ENCODE measurements at places on chromosomes 2 and 18. TPM values are rescaled to one million over a fixed set of nuclear protein-coding genes. Genes with fewer than 3 reads are reported as not detected.

The COL5A2 gene
- 51.9 TPM for total RNA-seq

The PGAP1 gene
- 1.7 TPM for total RNA-seq

The MDH1B gene
- not detected for total RNA-seq

The MARCHF4 gene
- not detected for total RNA-seq

GRCh38 chr2:10400568-10400977, 47.6 kb downstream of the ODC1 start:
- peak; percentile 38 for DNase-seq

GRCh38 chr2:54589340-54590215, 133.5 kb downstream of the SPTBN1 start:
- DNase-seq, result peak; percentile 52

DNA sequence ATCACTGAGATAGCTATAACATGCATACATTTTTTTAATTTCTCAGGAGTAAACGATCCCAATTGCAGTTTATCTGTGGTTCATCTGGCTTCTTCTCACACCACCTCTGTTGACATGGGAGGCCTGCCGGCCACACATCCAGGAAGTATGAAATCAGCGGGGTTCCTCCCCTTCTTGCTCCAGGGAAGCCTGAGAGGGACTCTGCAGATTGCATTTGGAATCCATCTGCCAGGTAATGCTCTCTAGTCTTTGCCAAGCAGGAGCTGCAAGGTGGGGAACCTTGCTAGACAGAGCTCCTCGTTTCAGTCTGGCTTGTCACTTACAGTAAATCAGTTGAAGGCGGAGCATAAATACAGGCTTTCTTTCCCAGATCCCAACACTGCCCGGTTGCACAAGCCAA, 49.9 kb downstream of the SOX11 start:
- no peak for DNase-seq

Measured in stomach (tissue), 19 donors.